ENCODE measurements at places on chromosomes 5 and 9.

DNA sequence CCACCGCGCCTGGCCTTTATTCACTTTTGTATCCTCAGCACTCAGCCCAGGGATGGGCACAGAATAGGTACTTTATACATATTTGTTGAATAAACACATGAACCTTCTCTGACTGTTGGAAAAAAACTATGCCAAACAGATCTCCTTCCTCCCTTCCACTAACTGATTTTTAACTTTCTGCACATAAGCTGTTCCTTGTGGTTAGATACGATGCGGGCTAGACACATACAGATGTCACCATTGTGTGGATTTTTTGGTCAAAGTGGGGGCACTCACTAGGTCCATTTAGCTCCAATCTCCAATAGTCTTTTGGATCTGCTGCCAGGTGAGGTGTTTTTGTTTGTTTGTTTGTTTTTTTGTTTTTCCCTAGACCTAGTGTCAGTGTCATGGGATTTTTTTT, 5.1 kb downstream of the TEX48 start:
- DNase-seq = no peak

- no peak for DNase-seq
Observed at GRCh38 chr5:105836268-105836667, 1834.5 kb downstream of the EFNA5 start.

DNA sequence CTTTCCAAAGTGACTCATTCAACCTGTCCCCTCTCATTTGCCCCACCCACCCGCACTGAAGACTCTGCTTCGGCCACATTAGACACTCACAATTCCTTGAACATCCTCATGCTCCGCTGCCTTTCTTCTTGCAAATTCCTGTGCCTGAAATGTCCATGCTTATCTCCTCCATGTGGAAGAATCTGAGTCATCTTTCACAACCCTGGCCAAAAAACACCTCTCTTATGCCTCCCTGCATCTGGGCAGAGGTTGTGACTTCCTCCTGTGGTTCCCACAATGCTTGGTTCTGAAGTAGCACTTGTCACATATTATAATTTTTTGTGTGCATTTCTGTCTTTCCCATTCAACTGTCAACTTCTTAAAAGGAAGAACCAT, 238.6 kb downstream of the ENC1 start:
- DNase-seq = no peak

DNA sequence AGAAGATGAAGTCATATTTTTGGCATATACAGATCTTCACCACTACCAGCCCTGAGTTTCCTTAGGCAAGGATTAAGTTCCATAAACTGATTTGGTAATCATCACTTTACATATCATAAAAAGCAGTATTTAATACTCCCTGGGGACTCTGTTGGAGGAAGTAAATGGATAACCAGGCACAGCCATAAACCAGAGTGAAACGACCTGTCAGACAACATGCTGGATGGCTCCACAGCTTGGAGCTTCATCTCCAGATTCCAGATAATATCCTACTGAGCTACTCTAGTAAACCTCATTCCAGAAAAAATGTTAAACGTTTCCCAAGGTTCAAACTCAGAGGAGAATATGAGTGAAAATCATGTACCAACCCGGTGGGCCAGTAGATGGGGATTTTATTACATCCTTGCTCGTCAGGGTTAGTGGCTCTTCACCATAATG, 109.2 kb downstream of the BASP1 start:
- no peak for DNase-seq

DNA sequence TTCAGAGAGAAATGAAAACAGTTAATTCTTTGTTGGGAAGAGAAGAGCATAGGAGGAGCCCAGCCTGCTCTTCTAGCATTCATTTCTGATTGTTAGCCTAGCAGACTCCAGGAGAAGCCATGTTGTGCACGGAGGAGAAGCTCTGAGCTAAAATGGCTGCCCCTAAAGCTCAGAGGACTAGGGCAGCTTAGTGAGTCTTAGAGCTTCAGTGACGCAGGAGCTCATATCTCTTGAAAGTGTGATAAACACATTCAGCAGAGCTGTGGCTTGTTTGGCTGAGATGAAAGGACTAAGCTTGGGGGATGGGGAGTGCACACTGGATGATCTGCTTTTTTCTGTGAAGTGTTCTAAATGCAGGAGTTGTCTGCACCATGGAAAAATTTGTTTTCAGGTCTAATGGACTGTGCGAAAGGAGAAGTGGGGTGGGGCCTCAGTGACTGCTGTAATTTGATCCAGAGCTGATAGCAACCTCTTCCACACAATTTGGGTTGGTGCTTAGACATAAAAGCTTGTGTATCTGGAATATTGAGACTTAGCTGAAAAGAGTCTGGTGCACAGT, 58.5 kb downstream of the ZNF462 start:
- DNase-seq = no peak

DNA sequence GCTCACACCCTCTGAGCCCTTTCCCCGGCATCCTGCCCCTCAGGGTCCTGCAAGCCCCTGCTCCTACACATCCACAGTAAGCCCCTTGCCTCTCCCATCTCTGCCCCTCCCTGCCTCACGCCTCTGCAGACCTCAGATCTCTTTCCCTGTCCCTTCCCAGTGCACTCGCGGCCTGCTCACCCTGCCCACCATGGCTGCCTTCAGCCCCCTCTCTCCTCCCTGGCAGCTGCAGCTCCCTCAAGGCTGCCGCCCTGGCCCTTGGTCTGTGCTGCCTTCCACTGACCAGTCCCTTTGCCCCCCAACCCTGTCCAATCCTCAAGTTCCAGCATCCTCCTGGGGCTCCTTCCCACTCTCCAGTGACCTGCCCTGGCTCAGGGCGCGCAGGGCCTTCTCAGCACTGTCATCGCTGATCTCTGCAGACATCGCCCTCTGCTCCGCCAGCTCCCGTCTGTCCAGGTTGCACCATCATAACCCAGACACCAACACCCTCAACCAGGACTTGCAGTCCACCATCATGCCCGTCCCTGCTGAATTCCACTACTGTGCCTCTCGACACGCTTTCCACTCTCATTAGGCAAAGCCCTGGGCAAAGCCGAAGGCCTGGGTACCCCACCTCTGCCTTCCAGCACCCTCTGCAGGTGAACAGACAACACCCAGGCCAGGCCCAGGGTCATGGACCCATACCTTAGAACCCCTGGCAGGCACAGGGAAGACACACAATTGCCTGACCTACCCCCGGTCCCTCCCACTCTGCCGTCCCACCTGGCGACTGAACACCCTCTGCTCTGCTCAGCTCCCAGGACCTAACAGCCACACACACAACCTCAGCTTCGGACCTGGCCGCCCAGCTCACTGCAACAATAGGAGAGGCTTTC, 97.8 kb upstream of the RUFY1 start:
- DNase-seq = no peak

DNA sequence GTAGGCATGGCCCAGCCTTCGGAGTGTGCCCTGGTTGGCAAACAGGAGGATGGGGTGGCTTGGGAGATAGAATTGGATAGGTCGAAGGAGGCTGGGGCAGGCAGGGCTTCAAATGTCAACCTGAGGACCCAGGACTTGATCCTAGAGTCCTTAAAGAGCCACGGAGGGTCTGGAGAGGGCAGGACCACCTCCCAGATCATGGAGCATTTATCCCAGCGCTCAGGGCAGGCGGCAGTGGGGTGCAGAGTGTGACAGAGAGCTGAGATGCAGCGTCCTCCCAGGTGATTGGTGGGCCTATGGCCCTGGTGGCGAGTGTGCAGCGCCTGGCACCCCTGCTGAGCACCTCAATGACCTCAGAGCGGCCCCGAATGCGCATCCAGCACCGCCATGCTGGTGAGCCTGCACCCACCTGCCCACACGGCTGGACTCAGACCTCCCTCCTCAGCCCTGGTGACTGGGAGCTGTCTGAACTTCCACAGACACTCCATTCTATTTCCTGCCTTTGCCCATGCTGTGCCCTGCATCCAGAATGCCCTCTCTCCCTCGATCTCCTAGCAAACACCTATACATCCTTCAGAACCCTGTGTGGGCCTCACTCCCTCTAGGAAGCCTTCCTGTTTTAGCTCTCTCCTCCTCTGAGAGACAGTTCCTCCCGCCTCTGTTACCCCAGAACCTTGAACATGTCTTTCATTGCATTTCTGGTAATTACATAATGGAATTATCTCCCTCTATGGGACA, 6.3 kb downstream of the ADGRD2 start:
- no peak for DNase-seq

DNA sequence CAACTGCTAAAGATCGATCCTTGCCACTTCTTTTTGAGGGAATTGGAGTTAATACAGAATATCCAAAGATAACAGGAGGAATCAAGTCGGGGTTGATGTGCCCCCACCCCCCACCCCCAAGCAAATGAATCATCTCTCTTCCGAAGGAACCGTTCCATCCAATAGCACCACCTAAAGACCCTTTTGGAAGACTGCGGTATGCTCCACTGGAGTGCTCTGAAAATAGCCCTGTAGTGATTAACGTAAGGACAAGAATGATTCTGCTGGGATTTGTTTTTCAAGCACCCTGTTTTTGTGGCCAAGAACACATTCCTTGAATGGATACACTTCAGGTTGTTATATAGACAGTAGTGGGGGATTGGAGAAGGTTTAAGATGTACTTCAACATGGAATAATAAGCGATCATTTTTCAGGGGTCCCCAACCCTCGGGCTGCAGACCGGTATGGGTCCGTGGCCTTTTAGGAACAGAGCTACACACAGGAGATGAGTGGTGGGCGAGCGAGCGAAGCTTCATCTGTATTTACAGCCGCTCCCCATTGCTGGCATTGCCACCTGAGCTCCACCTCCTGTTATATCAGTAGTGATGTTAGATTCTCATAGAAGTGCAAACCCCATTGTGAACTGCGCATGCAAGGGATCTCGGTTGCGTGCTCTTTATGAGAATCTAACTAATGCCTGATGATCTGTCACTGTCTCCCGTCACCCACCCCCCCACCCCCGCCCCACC, 44.5 kb upstream of the TMEM252 start:
- DNase-seq = no peak

DNA sequence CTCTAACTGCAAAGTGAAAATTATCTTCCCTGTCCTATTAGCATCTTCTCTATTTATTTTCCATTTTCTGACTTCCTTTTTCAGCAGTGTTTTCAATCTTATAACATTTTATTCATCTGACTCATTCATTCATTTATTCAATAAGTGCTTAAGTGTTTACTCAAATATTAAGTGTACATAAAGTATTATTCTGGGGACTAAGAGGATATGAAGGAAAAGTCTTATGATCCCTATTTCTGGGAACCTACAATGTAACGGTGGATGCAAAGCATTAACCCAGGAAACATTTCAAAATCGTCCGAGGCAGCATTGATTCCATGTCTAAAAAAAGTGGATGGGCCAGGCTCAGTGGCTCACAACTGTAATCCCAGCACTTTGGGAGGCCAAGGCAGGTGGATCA, 19.4 kb upstream of the TRPM6 start:
- no peak for DNase-seq

- DNase-seq = no peak
Observed at GRCh38 chr9:131521203-131521602, 9.9 kb downstream of the UCK1 start.
